ENCODE measurements at places on chromosomes 3 and 15.

DNA sequence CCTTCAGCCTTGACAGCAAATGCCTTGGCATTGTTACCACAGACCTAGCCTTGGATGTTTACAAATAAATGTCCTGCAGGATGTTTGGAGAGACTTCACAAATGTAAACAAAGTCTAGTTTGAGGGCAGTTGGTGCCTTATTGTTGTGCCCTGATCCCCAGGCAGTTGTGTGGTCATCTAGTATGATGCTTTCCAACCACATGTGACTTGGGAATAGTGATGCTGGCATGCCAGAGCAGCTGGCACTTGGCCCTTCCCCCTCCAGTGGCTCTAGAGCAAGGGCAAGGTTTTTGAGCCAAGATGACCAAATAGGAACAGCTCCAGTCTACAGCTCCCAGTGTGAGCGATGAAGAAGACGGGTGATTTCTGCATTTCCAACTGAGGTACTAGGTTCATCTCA is 258.2 kb downstream of the ADAMTS17 start:
- DNase-seq = no peak

GRCh38 chr3:181694805-181695660 is 16.7 kb upstream of the SOX2 start:
- DNase-seq = peak; percentile 64

GRCh38 chr15:56732886-56733135 is 498 bp downstream of the ZNF280D start:
- DNase-seq = peak; percentile 65

GRCh38 chr3:43857361-43858293 is 166.9 kb downstream of the ABHD5 start:
- no peak for DNase-seq

DNA sequence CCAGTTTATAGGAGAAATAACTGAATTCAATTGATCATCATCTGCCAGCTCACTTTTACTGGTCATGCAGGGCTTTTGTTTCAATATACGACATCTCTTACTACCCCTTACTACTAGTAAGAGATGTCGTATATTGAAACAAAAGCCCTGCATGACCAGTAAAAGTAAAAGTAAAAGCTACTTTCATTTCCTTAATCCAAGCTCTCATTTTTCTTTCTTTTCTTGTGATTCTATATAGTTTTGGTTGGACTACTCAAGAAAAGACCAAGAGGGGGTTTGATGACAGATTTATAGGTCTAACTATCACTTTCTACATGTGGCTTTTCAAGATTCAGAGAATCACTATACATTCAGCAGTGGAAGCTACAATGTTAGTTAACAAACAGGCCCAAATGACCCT is 1237.3 kb downstream of the ROBO2 start:
- DNase-seq = no peak

DNA sequence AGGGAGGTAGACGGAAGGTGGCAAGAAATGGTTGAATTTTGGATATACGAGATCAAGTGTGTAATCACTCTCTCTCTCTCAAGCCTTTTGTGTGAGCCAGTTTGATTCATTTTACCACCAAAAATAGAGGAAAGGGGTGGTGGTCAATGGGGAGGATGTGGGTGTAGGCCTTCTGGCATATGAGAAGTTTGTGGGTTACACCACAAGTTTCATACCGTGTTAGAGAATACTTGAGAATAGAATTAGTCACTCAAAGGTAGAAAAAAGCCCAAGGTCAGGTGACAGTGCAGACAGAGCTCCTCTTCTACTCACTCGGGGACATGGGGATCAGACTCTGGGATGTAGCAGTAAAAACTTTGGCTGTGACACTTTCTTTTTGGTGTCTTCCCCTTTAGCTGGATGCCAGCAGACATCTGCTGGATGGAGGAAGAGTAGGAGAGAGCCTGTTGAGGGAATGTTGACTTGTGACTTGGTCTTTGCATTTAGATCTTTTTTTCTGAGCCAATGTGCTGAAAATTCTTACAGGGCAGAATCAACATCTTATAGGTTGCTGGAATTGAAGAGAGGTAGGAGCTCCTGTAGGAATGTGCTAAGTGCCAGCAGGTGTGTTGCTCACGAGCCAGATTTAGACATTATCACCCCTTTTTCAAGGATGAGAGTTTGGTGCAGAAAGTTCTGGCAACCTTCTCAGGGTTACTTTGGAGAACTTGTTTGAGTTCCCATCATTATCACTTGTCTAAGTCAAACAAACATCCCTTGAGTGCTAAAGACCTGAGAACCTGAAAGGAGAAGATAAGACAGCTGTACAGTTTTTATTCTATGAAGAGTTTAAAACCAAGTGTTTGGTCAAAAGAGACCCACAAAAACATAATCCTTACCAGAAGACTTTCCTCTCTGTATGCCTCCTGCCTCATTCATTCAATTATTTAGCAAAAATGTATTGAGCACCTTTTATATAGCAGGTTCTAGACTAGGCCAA is 43.9 kb upstream of the RYK start:
- no peak for DNase-seq

GRCh38 chr15:47786371-47786770 is 69.1 kb downstream of the SEMA6D start:
- no peak for DNase-seq

- DNase-seq = no peak
Measured at GRCh38 chr3:50632450-50632849, 15.5 kb downstream of the MAPKAPK3 start.

DNA sequence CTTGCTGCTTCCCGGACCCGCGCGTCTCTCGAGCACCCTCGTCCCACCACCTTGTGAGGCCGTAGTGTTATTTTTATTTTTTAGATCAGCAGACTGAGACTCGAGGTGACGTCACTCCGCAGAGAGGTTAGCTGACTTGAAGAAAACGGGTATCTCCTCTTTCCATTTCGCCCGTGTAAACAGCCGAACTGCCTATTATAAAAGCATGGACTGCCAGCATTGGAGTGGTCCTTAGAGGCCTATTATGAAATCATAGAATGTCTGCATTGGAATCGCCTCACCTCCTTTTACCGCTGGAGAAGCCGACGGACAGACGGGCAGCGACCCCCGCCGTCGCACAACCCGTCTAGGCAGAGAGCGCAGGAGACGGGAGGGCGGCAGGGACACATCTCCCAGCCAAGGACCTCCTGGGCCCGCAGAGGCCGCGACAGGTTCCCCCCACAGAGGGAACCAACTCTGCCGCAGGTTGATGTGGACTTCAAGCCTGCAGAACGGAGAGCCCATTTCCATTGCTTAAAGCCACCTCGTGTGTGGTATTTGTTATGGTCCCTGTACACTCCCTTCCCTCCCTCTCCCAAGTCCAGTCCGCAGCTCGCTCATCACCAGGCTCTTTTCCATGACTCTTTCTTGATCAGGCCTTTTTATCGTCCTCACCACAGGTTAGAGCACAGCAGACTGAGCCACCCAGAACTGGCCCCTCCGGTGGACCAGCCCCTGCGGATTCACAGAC is 540 bp upstream of the PPP1R2 start:
- DNase-seq = no peak

- DNase-seq = no peak
Measured at GRCh38 chr3:189488241-189488767, 142.9 kb upstream of the TP63 start.

- no peak for DNase-seq
Measured at GRCh38 chr3:185422677-185423076, 59.7 kb downstream of the MAP3K13 start.

- no peak for DNase-seq
Measured at GRCh38 chr3:13317596-13318320, 102.4 kb downstream of the NUP210 start.

DNA sequence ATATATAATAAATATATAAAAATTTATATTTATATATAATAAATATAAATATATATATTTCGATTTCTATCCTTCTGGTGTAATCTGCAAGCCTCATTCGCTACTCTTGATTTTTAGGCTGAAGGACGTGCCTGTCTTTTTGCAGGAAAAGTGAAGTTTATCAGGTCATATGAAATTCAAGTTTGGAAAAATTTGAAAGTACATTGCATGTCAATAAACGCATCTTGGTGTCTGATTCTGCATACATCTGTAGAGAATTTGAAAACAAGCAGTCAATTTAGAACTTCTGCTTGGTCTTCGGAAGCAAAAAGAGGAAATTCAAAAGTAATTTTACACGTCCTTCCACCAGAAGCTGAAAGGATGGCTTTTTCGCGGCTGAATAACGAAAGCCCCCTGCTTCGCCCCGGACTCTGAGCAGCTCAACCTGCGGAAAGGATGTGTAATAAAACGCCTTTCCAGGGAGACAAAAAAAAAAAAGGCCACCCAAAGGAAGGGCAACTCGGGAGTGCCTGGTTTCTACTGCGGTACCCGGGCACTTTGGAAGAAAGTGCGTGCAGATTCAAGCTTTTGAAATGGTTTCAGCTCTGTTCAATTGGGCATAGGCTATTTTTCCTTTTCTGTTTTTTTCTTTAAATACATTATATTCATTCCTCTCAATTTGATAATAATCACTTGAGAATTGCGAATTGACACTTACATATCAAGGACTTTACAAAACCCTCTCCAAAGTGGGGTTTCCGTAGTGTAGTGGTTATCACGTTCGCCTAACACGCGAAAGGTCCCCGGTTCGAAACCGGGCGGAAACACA is 1.5 kb upstream of the MYNN start:
- peak; percentile 12 for DNase-seq

DNA sequence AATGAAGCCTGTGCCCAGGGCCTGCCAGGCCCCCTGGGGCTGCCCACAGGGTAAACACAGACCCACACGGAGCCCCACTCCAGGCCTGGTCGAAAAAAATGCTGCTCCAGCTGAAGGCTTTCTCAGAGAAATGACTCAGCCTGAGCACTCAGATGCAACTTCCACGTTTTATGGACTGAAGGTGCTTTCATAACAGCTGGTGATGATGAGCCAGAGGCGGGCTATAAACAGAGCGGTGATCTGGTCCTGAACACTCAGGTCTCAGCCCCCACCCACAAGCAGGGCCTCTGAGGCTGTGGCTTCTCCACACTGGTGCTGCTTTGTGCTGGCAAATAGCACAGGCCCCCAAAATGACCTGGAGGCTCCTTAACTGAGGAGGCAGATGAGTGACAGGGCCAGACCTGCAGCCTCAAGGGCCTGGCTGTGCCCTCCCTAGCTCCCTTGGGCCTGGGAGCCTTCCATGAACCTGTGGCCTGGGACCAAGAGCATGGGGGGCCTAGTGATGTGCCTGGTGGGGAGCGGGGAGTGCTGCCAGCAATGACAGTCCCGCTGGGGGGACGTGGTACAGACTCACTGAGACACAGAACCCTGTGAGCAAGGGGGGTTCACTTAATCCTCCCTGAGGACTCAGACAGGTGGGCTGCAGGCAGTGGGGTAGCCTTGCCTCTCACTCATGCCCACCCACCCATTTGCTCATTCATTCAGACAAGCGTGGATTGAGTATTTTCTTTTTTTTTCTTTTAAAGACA is 23.0 kb upstream of the FURIN start:
- no peak for DNase-seq

DNA sequence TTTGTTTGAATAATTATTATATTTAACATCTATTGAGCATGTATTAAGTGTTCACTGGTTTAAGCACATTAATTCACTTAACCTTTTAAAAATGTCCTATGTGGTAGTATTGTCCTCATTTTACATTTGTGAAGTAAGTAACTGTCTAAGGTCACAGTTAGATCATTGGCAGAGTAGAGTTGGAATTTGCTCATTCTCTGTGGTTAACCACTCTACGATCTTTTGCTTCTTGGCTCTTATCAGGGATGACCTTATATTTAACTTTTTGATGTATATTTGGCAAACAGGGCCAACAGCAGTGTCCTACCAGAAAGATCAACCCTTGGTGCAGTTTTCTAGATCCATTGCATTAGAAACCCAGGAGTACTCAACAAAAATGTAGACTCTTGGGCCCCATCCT is 34.0 kb downstream of the PXK start:
- DNase-seq = no peak

DNA sequence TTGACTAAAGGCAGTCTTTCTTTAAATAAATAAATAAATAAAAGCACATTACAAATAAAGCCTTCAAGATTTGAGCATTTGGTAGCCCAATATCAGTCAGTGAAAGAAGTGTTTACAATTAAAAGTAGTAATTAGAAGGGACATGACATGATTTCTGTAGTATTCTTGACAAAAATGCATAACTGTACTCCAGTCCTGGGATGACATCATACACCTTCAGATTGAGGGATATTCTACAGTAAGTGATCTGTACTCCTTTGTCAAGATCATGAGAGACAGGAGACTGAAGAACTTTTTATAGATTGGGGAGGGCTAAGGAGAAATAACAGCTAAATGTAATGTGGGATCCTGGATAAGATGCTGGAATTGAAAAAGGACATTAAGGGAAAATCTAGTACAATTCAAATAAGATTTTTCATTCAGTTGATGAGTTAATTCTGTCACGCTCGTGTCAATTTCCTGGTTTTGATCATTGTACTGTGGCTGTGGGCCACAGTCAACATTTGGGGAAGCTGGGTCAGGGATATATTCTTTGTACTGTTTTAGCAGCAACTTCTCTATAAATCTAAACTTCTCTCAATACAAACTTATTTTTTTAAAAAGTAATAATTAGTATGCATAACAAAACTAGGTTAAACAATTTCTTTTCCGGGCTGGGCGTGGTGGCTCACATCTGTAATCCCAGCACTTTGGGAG is 314.8 kb downstream of the PTPRG start:
- no peak for DNase-seq

- DNase-seq = no peak
Measured at GRCh38 chr15:85314146-85314545, 66.3 kb upstream of the AKAP13 start.

- no peak for DNase-seq
Measured at GRCh38 chr15:90873998-90874605, 5.7 kb downstream of the FURIN start.

DNA sequence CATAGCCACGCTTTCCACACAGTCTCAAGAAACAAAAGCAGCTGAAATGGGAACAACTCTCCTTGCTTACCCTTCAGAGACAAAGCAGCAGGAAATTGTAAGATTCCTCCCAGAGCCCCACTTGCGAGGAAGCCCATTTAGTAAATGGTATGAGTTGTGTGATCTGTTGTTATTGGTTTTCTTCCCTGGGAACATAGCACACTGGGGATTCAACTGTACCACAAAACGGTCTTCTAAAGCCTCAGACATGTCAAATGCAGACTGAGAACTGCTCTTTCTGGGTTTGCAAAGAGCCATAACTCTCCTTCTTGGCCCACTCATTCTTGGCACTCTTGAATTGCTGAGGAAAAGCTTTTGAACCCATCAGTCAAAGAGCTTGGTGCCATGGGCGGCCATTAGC is 101.0 kb upstream of the COL8A1 start:
- DNase-seq = no peak

- no peak for DNase-seq
Measured at GRCh38 chr3:150022381-150023238, 51.9 kb upstream of the PFN2 start.

DNA sequence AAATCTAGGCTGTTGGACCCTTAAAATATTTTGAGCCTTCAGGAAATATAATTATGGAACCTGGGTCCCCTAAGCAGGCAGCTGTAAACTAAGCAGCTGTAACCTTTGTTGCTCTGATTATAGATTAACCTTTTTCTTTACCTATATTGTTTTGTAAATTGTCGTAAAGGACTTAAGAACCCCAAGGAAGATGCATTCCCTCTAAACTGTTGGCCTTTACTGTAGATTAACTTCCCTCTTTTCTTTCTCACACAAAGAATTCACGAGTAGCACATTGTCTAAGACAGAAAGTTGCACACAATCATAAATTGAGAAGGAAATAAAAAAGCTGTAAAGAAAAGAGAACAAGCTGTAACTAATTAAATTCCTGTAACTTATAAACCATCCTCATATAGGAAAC is 877.3 kb downstream of the ROBO2 start:
- DNase-seq = no peak
